ENCODE measurements at places on chromosomes 2 and 18.

DNA sequence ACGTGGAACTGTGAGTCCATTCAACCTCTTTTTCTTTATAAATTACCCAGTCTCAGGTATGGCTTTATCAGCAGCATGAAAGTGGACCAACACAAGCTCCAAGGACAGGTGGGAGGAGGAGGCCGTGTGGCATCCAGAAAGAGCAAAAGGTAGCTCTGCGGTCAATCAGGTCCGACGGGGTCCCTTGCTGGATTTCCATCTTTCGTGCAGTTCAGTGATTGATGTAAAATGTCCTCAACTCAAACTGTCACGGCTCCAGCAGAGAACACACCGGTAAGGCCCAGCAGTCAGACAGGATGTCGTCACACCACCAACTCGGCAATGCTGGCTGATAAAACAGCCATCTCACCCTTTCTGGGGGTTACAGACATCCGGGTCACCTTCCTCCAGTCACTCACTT lies 123.3 kb downstream of the PXDN start:
- no peak for DNase-seq

- DNase-seq: no peak
These were observed 29.4 kb upstream of the ASNSD1 start for GRCh38 chr2:189631849-189632248.

DNA sequence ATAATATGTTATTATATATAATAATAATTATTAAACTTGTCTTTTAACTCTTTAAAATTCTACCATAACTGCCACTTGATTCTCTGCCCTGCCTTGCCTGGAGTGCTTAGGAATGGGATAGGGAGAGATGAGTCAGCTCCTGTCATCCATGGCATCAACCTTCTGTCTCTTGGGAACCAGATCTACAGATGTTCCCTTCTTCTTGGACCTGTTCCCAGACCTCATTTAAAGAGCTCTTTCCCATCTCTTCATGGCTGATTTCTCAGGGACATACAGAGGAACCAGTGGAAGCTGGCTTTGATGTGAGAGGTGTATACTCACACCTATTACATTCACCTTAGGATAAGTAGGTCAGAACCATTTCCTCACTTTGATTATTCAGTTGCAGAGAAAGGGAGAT lies 155.3 kb upstream of the MYO3B start:
- no peak for DNase-seq

DNA sequence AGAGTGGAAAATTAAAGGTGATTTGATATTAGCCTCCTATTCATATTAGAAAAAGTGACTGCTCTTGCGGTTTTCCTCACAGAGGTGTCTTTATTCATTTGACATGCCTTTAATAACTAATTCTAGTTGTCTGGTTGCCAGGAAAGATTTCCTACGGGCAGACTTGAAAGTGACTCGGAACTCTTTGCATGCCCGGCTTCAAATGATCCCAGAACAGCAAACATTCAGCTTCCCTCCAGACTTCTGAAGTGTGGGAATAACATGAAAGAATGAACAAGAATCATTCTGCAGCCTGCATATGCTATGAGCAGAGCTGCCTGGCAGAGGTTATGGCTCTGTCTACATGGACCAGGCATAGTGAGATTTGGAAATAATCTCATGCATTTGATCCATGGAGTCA lies 89.6 kb upstream of the PKDCC start:
- no peak for DNase-seq

- no peak for DNase-seq
These were observed 54.1 kb downstream of the SLC8A1 start for GRCh38 chr2:40397765-40398164.

GRCh38 chr18:45437366-45437765 lies 177.9 kb upstream of the SLC14A2 start:
- DNase-seq: no peak

GRCh38 chr2:169082995-169083394 lies 13.6 kb downstream of the DHRS9 start:
- DNase-seq: no peak

DNA sequence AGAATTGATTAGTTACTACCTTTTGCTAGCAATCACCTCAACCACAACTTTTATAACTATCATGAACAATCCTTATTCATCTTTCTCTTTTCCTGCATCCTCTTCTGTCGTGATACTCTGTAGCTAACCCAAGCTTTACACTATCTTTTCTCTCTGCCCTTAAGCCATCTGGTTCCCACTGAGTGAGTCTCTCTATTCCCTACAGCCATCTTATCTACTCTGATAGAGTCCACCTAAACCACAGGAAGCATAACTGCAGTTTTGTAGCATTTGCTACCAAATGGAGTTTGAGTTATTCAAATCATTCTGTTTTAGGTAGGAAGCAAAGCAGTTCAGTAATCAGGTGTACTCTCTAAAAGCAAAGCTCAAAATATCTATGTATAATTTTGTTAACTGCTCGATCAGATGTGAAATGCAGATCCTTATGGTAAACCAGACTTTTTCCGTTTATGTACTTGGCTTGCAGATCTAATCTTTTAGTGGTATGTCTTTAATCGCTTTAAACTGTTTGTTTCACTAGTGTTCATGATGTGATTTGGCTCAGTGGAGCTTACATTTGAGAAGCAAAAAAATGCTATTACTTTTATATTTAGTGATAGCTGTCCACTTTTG lies 91.0 kb downstream of the CSRNP3 start:
- DNase-seq: no peak

GRCh38 chr2:47599171-47599570 lies 183.8 kb upstream of the MSH6 start:
- no peak for DNase-seq

GRCh38 chr2:235088496-235088921 lies 136.7 kb downstream of the SH3BP4 start:
- DNase-seq: no peak

DNA sequence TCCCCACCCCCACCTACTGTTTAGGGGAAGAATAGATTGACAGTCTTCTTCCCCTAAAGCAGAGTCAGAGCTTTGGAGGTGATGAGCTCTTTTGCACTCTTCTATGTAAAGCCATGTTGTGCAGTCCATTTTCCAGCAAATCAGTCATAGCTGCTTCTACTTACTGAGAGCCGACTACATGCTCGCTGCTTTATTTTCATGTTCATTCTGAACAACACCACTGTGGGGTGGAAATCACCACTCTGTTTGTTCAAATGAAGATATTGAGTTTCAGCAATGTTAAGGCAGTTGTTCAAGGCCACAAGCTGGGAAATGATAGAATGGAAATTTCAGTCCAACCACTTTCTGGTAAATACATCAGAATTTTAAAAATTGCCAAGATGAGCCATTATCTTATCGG lies 88.3 kb downstream of the INSIG2 start:
- DNase-seq: no peak

GRCh38 chr2:151523850-151524249 lies 114.1 kb downstream of the RIF1 start:
- no peak for DNase-seq

GRCh38 chr2:105487142-105488069 lies 88.6 kb upstream of the FHL2 start:
- no peak for DNase-seq

- no peak for DNase-seq
These were observed 27.4 kb upstream of the SLC20A1 start for GRCh38 chr2:112618383-112618782.

- no peak for DNase-seq
These were observed 19.3 kb downstream of the GEMIN6 start for GRCh38 chr2:38797250-38797676.

- DNase-seq: no peak
These were observed 152.6 kb upstream of the FSHR start for GRCh38 chr2:49306925-49307324.

GRCh38 chr2:195055996-195056395 lies 601.0 kb upstream of the SLC39A10 start:
- DNase-seq: no peak

- peak; percentile 24 for DNase-seq
These were observed 106.4 kb downstream of the POLE4 start for GRCh38 chr2:75064691-75065396.

GRCh38 chr18:59565957-59566356 lies 131.3 kb downstream of the CCBE1 start:
- DNase-seq: no peak

GRCh38 chr2:166017208-166017607 lies 63.6 kb upstream of the TTC21B start:
- no peak for DNase-seq

DNA sequence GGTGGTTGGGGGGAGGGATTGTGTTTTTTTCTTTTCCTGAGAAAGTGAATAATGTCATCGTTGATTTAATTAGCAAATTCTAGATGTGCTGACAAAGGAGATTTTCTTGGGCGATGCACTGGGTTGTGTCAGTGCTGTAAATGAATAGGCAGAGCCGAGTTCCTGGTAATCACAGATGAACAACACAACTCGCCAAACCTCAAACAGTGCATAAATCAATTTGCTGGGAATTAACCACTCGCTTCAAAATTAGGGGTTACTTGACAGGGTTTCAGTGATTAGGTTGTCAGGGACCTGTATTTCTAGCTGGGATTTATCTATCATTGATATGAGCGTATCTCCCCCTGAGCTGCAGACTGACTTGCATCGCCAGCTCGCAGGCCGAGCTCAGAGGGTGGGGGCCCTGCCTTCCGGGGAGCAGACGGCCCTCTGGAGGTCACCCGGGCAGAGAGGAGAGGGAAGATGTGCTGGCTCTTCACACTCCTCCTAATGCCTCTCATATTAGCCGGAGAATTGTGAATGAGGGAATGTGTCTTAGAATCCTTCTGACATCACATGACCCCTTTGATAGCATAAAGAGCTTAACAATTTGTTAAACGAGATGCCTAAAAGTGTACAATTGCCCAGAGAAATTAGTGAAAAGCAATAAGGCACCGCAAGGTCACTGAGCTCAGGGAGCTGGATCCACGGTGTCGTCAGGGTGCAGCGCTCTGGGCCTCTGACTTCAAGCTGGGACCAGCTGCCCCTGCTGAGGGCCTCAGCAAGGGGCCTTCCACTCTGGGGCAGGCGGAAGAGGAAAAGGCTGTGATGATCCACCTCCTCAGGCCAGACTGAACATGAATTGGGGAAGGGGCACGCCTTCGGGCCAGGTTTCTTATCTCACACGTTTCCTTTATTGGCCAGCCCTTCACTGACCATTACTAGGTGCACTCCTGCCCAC lies 48.9 kb downstream of the SMIM21 start:
- no peak for DNase-seq

DNA sequence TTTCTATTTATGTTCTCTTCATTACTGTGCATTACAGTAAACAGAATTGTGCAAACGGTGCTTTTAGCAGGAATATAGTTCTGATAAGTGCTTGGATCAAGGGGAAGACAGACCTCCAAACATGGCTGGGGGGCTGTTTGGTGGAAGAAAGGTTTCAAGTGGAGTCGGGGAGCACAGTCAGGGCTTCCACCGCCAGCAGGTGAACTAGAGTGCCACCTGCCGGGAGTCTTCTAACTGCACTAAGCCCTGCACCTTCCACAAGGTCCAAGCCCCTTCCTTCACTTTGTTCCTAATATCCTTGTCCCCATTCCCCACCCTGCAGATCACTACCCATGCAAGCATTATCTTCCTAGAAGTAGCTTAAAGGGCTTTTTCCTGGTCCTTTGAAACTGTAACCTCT lies 11.1 kb downstream of the ONECUT2 start:
- DNase-seq: no peak

DNA sequence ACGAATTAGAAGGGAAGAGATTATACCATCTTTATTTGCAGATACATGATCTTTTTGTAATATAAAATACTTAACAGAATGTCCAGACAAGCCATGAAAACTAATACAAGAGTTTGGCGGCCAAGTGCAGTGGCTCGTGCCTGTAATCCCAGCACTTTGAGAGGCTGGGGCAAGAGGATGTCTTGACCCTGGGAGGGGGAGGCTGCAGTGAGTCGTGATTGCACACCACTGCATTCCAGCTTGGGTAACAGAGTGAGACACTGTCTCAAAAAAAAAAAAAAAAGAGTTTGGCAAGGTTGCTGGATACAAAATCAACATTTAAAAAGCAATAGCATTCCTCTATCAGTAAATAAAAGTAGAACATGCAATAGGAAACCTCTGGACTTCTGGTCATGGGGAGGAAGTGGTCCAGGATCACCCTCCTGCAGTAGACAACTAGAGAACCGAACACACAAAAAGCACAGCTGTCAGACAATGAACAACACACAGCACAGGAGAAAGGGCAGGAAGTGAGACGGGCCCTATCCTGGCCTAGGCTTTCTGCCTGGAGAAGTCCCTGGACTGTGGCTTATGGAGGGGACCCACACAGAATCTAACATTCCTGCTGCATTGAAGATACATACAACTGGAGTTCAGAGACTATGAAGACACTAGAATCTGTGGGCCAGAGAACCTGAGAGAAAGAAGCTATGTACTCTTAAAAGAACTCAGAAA lies 118.9 kb upstream of the ARL4C start:
- DNase-seq: no peak

GRCh38 chr18:75064513-75064905 lies 144.4 kb downstream of the PTGR3 start:
- no peak for DNase-seq

DNA sequence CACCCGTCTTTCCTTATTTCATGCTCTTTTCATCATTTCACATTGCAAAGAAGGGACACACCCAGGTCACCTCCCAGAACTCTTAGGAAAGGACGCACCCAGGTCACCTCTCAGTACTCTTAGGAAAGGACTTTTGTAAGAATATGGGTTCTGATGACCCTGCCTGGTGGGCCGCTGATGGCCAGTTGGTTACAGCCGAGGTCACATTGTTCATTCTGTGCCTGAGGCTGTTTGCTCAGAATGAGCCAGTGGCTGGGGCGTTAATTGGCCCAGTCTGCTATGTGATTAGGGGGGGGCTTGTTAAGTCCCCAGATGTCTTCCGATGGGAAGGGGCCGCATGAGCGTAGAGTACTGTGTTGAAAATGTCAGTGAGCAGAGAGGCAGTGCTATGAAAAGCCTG lies 9.4 kb downstream of the MLPH start:
- DNase-seq: no peak

GRCh38 chr2:61470965-61471904 lies at the start of gene USP34:
Gene USP34, minus strand, starts transcription at chr2:61471087. Its CDS starts 395 bp downstream, at chr2:61470692.
- peak; percentile 90 for DNase-seq

DNA sequence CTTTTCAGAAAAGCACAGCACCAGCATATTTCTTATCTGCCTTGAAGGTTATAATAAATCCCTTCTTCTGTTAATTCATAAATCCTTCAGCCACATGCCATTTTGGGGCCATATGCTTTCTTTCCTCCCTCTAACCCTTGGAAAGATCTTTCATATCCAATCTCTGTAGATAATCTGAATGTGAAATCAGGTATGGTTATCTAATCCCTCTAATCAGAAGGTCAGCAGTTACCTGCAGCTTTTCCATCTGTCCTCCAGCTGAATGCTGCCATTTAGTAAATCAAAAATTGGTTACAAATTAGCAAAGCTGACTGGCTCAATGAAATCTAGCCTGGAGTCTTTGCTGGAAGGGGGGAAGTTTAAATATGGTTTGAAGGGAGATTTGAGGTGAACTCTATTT lies 230.5 kb downstream of the PIK3C3 start:
- no peak for DNase-seq
